ENCODE measurements at places on chromosomes 12 and 14.
A peak's percentile ranks its signal among the peaks of the same experiment; 100 is the strongest.

DNA sequence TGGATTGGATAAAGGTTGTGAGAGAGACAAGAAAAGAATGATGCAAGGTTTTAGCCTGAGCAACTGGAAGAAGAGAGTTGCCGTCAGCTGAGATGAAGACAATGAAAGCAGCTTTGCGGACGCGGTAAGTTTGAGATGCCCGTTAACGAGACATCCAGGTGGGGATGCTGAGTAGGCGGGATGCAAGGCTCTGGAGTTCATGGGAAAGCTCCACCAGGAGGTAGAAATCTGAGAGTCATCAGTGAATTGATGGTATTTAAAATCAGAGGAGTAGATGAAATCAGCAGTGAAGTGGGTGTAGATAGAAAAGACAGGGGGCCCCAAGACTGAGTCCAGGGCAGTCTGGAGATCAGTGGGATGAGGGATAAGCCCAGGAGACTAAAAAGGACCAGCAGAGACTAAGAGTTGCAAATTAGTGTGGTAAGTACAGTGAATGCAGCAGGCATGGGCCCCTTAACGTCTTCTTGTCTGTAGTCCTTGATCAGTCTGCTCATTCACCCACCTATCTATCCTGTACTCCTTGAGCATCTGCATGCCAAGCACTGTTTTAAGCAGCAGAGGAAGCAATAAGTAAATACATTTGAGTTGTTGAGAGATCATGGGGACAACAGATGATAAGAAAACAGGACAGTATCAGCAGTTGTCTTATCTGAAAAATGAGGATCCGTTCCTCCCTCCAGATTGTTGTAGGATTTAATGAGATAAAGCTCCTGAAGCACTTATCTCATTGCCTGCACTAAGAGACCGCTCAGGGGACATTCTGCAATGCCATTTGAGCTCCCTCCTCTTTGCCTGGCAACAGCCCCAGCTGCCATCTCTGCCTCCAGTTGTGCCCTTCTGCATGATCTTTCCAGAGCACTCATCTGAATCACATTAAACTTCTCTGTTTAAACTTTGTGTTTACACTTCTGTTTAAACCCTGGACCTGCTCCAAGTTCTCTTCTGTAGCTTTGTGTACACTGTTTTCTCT is 91.5 kb downstream of the APAF1 start:
- DNase-seq: no peak

GRCh38 chr14:59483363-59483762 is 845 bp downstream of the L3HYPDH start:
- DNase-seq: no peak

DNA sequence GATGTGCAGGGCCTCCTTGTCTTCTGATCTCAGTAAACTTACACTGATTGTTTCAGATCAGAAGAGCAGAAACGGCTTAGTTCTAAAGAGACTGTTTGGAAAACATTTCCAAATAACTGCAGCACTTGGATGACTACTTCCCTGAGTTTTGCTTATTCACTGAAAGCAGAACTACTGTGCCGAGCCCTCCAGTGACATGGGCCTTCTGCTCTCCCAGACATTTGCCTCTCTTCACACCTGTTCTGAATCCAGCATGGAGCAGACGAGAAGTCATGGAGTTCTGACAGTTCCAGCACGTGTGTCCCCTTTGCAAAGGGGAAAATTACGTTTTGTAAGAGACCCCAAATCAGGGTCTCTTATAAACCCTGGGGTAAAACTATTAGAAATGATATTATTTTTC is 31.4 kb downstream of the ETNK1 start:
- DNase-seq: no peak

DNA sequence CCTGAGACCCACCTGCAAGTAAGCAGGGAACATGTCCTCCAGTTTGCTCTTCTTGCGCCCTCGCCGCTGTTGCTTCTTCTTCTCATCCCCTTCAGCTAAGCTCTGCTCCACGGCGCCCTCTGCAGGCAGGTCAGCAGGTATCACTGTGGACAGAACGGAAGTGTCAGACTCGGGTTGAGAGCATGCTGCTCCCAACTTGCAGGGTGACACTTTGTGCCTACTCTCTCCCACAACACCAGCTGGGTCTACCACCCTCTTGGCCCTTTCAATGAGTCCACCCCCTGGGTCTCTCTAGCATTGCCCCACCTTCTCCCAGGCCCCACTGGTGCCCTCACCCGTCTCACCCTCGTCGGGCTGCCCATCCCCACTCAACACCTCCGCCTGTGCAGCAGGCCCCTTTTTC is 16.7 kb downstream of the KMT2D start:
- DNase-seq: peak; percentile 70

DNA sequence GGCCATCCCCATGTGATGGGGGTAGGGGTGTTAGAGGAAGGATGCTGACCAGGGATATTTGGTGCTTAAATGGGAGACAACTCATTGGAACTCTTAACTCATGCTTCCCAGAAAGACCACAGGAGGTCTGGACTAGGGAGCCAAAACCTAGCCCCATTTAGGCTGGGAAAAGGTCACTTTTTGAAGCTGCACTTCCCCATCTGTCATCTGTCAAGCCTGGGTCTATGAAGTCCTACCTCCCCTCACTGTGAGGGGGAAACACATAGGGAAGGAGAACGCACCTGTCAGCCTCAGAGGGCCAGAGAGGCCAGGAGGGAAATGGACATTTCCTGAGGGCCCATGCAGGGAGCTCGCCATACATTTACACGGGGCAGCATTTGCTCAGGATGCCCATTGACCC is 321.0 kb downstream of the BCL11B start:
- no peak for DNase-seq

- DNase-seq: no peak
Observed at GRCh38 chr12:106101803-106102202, 37.0 kb downstream of the NUAK1 start.

DNA sequence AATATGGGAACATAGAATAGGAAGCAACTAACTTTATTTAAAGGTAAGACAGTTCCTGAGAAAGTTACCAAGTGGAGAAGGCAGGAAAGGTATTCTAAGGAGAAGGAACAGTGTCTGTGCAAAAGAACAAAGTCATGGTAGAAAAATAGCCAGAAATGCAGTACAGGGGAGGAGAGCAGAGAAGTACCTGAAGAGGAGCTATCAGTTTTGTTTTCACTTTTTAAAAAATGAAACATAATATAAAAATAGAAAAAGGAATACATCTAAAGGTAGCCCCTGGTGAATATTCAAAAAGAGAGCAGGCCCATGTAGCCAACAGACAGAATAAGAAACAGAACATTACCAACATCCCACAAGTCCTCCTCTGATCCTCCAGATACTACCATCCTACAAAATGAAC is 408.7 kb downstream of the ADAMTS20 start:
- DNase-seq: no peak

- DNase-seq: no peak
Observed at GRCh38 chr12:108711489-108712164, 19.7 kb downstream of the CORO1C start.

GRCh38 chr14:36454599-36455240 is 65.3 kb downstream of the NKX2-1 start:
- DNase-seq: no peak

DNA sequence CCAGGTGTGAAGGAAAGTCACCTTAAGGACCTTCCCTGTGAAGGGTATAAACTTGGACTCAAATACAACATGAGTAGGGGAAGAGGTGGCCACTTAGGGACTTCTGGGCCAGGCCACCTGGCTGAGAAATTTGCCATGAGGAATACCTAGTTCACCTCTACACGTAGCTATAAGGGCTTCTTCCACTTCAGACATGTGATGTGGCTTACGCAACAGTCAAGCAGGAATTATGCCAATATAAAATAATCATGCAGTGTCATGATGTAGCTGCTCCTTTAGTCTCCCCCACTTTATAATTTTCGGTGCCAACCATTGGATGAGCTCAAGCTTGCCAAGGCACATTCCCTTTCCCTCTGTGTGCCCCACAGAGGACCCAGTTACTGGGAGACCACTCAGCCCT is 166.6 kb upstream of the BCL2L14 start:
- DNase-seq: no peak

DNA sequence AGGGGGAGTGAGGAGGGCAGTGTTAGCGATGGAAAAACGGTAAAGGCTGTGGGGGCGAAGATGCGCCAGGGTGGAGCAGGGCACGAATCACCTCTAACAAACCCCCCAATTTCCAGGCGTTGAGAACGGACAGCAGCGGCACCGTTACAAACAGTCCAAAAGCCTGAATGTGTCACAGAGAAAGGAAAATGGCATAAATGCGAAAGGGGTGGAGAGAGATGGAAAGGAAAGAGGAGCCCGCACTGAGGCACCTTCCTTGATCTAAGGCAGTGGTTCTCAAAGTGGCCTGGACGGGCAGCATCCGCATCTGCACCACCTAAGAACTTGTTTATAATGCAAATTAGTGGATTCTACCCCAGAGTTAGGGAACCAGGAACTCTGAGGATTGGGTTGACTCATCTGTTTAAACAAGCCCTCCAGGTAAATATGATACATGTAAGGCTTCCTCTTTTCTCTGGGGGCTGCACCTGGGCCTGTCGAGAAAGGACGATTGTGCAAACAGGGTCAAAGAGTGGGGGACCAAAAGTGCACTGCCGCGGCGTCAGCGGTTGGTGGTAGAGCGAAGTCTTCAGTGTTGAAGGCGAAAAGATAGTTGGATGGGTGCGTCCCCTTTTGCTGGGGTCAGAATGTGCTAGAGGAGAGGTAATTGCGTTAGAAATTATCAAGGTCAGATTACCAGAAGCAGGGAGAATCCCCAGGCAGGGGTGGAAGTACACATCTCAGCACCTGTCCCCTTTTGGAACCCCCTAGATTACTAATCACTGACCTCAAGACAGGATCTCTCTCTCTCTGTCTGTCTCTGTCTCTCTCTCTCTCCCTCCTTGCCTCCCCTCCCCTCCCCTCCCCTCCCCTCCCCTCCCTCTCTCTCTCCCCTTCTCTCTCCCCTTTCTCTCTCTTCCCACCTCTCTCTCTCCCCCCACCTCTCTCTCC is 1.3 kb upstream of the KCNH5 start:
- no peak for DNase-seq

GRCh38 chr14:90522571-90523191 is 125.9 kb downstream of the CALM1 start:
- no peak for DNase-seq

DNA sequence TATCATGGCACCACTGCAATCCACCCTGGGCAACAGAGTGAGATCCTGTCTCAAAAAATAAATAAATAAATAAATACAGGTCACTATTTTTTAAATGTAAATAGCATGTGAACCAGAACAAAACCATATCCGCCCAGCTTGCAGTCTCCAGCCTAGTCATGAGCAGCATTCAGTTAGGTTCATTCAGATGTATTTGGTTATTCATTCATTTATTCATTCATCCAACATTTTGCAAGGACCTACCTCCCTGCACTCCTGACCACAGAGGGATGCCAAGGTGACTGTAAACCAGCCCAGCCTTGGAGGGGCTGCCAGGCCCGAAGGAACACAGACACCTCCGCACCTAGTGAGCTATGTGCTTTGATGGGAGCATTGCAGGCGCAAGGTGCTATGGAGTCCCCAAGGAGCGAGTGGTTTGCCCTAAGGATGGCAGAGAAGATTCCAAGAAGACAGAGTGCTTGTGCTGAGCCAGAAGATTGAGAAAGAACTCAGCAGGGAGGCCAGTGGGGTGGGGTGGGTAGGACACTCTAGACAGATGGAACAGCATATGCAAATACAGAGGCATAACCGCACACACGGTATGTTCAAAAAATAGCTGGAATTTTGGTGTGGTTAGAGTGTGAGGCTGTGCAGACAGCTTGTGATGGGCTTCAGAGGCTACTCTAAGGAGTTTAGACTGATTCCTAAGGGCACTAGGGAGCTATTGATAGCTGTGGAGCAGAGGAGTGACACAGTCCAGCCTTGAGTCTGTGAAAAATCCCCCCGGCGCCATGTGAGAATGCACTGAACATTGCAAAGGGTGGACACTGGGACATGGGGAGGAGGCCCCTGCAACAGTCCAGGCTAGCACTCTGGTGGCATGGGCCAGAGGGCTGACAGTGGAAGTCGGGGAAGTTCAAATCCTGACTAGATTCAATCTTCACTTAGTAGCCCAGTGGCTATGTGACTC is 11.7 kb downstream of the DTX1 start:
- DNase-seq: no peak

DNA sequence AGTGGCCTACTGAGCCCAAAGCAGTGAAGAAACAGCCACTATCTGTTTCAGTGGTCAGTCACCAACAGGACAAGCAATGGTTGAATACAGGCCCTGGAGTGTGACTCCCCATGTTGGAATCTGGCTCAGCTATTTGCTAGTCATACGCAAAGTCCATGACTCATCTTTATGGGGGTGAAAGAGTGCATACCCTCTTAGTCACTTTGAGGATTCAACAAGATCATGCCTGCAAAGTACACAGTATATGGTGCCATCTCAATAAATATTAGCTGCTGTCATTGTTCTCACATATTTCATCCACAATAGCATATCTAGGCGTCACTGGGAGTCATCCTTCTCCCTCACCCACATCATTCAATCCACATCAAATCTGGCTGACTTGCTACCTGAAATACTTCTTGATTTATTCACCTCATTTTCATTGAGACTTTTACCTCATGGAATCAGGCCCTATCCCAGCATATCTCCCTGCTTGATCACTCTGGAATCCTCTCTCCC is 26.4 kb upstream of the STAB2 start:
- no peak for DNase-seq

GRCh38 chr12:120540445-120540844 is 6.3 kb downstream of the RNF10 start:
- no peak for DNase-seq

- DNase-seq: no peak
Observed at GRCh38 chr12:5973461-5974115, 28.5 kb upstream of the ANO2 start.

GRCh38 chr12:124696693-124697476 is 129.5 kb upstream of the NCOR2 start:
- no peak for DNase-seq

DNA sequence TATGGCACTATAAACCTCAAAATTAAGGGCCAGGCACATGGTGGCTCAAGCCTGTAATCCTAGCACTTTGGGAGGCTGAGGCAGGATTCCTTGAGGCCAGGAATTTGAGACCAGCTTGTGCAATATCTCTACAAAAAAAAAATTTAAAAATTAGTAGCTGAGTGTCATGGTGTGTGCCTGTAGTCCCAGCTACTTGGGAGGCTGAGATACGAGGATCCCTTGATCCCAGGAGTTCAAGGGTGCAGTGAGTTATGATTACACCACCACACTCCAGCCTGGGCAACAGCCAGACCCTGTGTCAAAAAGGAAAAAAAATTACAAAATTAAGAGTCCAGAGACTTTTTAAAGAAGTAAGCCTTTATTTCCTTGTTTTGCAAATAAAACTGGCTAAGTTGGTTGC is 1.8 kb upstream of the GCN1 start:
- DNase-seq: no peak

DNA sequence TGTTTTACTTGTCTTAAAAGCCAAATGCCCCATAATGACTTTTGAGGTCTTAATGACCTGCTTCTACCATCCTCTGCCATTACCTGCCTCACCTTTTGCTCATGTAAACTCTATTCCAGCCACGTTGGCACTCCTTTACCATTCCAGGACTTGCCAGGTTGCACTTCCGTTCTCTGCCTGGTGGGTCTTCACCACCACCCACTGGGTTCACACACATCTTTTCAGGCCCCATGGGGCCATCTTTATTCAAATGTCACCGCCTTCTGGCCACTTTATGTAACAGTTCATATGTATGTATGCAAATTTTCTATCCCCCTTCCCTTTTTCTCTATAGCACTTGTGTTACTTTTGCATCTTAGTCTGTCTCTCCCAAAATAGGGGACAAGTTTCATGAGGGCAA is 57.7 kb downstream of the ATP2A2 start:
- no peak for DNase-seq

- DNase-seq: peak; percentile 58
Observed at GRCh38 chr12:46269429-46270241, 792 bp upstream of the SLC38A1 start.

GRCh38 chr12:75840994-75841355 is 190.6 kb downstream of the PHLDA1 start:
- no peak for DNase-seq
